ENCODE measurements at places on chromosomes 11 and 22.

GRCh38 chr22:35608088-35608487, 9.0 kb downstream of the MB start:
- DNase-seq: no peak

- DNase-seq: no peak
Measured at GRCh38 chr22:36124666-36125065, 35.9 kb downstream of the APOL3 start.

DNA sequence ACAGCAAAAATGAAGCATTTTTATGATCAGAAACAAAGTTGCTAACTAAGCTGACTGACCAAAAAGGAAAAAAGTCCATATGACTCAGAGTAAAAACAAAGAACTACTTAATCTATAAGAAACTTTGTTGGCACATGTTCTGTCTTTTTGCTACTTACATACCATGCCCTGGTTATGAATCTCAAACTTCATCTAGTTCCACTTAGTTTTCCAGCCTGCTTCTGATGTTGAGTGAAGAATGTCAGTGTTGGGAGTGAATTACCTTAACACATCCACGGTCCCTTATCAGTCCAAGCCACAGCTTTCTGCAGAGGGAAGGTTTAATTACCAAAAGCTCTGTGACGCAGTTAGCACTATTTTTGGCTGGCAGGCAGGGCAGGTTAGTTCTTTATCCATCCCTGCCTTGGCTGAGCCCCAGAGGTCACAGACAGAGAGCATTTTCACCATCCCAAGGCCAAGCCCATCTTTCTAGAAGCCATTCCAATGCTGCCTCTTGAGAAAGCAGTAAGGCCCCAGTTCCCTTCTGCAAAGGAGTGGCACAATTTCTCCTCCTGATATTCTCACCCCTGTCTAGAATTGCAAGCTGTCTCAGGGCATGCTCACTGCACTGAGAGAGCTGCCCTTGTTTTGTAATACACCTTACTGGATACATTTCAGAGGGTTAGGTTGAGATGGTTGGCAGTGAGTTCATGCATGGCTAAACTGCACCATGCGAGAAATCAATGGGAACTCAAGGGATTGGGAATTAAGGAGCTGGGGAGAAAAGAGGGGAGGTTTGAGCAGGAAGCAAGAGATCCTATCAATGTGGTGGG, 67.1 kb downstream of the SLC1A2 start:
- no peak for DNase-seq

GRCh38 chr11:126233391-126233790, 21.8 kb downstream of the FAM118B start:
- no peak for DNase-seq

DNA sequence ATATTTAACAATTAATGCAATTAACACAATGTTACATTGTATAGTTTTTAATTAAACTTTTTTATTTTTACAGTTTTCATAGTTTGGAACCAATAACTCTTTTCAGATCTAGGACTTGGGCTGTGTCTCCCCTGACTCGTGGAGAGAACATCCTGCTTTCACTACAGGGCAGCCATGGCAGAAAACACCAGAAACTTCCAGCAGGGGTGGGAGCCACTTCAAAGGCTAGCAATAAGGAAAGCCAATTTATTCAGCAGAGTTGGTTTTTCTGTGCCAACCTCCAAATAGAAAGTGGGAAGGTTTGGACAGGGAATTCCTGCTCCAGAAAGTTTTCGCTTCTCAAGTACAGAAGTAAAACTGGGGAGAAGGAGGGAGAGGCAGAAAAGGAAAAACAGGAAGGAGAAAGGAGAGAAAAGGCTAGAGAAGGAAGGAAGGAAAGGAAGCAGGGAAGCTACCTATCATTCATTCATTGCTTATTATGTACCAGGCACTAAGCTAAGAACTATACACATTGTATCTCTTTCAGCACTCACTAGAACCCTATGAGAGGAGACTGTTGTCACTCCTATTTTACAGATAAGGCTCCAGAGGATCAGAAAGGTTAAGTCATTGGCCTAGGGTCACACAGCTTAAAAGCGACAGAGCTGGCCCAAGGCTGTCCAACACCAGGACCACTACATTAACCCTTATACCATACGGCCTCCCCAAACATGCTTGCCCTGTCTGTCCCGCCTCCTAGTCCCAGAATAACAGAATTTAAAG, 54.8 kb upstream of the CREB3L1 start:
- DNase-seq: no peak

GRCh38 chr11:63919267-63920125, 2.5 kb upstream of the RCOR2 start:
- DNase-seq: no peak

DNA sequence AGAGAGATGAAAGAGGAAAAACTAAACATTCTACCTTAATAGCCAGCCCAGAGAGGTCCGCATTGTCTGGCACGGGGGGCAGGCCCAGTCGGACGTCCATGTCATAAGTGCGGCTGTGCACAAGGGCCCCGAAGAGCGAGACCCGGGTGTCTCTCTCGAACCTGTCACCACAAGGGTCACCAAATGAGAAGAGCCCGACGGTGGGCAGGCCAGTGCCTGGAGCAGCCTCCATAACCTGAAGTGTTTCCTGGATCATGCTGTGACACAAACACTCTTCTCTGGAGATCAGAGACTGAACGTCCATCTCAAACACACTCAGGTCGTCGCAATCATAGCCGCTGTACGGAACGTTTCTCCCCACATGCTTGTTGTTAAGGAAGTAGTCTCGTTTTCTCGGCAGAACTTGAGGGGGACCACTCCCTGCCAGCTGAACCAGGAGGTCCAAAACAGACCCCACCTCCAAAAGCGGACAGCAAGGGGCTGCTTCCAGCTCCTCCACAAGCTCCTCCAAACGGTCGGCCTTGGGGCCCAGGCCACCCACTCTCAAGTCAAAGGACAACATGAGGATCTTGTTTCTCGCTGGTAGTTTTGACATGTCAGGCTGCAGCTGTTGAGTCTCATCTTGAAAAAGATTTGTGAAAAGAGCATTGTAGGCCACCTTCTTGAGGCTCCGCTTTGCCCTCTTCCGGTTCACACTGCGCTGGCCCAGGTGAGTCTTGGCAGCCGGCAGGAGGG, 971 bp downstream of the TUBGCP6 start:
- DNase-seq: no peak
